GM12865 (cell line): ENCODE measurements at places on chromosomes 4 and X.

- DNase-seq = no peak
These were observed 680.7 kb upstream of the BOD1L1 start for GRCh38 chr4:14308229-14308651.

- DNase-seq = no peak
These were observed 42.2 kb downstream of the NDNF start for GRCh38 chr4:121030131-121030530.

DNA sequence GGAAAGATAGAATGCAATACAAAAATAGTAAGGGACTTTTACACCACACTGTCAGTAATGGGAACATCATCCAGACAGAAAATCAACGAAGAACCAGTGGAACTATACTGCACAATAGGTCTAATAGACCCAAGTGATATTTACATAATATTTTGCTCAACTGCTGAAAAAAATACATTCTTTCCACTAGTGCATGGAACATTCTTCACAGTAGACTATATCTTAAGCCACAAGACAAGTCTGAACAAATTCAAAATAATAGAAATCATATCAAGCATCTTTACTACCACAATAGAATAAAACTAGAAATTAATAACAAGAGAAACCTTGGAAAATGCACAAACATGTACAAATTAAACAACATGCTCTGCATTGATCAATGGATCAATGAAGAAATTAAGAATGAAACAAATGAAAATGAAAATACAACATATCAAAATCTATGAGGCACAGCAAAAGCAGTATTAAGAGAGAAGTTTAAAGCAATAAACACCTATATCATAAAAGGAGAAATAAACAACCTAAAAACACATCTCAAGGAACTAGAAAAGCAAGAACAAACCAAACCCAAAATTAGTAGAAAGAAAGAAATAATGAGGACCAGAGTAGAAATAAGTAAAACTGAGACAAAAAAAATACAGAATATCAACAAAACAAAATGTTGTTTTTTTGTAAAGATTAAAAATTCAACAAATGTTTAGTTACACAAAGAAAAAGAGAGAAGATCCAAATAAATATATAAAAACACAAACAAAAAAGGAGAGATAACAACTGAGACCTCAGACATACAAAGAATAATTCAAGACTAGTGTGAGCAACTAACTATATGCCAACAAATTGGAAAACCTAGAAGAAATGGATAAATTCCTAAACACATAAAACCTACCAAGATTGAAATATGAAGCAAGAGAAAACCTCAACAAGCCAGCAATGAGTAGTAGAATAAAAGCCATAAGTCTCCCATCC lies 51.5 kb upstream of the ANTXR2 start:
- DNase-seq = no peak

- no peak for DNase-seq
These were observed 40.6 kb downstream of the USP26 start for GRCh38 chrX:133056341-133056740.

DNA sequence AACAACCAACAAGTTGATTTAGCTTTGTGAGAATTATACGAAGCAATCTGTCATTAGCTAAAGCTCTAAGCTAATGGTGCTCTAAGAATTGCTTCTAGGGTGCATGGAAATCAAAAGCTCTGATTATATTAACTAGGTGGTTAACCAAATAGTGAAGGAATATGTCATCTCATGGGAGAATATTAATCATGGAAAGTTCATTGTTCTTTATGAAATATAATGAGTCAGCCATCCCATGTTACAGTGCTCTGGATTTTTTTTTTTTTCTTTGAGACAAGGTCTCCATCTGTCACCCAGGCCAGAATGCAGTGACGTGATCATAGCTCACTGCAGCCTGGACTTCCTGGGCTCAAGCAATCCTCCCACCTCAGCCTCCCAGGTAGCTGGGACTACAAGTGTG lies 10.5 kb downstream of the DCAF8L2 start:
- no peak for DNase-seq

- no peak for DNase-seq
These were observed 126.6 kb upstream of the NDST3 start for GRCh38 chr4:117907646-117908045.

GRCh38 chr4:10074767-10075105 lies 41.9 kb downstream of the WDR1 start:
- peak; percentile 9 for DNase-seq

- peak; percentile 76 for DNase-seq
These were observed 31.2 kb downstream of the PHEX start for GRCh38 chrX:22063284-22063683.

GRCh38 chrX:104522386-104522785 lies 43.6 kb upstream of the IL1RAPL2 start:
- no peak for DNase-seq

DNA sequence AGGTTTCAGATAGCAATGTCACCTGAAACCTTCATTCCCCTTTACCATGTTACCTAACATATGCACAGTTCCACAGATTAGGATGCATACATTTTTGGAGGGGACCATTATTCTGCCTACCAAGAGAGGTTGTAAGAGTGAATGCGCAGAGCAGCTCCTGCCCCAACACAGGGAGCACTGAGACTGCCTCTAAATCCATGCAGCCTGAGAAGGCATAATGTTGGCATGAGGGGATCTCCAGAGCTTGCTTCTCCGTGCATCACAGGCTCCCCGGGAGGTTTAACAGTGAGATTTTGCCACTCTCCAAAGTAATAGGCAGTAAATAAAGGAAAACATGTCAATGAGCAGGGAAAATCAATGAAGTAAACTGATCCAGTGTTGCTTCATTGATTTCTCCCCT lies 410.8 kb downstream of the PCDH7 start:
- DNase-seq = no peak

DNA sequence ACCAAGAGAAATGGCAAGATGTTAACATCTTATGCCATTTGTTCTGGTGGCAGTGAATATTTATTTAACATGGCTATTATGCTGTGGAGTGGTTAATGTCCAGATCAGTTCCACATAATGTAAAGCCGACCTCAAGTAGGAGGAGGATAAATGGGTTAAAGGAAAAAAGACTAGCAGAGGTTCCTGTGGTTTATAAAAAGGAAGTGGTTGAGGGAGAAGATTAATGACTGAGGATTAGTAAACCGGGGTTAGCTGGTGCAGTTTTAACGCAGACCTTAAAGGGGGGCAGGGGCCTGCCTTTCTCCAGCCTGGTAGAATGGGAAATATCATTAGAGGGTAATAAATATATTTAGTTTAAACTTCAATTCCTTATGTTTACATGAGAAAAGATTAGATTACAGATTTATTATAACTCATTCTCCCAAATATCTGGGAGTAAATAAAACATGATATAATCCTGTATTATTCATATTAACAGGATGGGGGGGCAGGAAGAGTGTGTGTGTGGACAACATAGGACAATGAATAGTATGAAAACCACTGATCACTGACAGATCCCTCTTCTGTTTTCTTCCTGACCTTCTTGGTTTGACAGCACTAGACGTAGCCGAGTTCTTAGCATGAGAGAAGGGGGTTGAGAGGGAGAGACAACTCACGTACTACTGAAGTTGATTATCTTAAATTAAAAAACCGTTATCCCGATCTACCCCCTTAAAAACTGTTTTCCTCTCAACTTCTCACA lies 124.1 kb upstream of the LIMCH1 start:
- no peak for DNase-seq

GRCh38 chr4:98232202-98232601 lies 29.0 kb upstream of the RAP1GDS1 start:
- DNase-seq = no peak

DNA sequence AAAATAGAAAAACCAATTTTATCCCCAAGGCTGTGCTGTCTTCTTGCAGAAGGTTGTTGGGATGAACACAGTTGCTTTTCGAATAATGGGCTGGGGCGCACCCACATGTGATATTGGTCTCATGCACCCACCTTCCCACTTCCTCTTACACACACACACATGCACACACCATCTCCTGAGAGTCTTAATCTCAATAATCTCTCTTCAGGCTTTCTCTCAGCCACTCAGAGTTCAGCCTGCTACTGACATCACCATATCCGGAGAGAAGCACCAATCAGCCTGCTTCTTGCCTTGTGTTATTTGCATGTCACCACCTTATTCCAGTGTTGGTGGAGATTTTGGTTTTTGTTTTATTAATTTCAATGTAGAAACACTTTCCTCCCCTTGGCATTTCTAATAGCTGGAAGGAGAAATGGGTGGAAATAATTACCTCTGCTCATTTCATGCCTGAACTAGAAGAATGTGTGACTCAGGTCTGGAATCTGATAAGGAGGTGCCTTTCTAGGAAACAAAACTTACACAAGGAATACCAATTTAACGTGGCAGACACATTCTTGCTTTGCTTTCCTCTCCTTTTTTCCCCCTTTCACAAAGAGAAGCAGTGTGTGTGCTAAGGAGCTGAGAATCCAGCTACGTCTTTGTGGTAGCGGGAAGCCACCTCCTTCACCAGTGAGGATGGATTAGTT lies 400.2 kb downstream of the MID1IP1 start:
- peak; percentile 24 for DNase-seq

DNA sequence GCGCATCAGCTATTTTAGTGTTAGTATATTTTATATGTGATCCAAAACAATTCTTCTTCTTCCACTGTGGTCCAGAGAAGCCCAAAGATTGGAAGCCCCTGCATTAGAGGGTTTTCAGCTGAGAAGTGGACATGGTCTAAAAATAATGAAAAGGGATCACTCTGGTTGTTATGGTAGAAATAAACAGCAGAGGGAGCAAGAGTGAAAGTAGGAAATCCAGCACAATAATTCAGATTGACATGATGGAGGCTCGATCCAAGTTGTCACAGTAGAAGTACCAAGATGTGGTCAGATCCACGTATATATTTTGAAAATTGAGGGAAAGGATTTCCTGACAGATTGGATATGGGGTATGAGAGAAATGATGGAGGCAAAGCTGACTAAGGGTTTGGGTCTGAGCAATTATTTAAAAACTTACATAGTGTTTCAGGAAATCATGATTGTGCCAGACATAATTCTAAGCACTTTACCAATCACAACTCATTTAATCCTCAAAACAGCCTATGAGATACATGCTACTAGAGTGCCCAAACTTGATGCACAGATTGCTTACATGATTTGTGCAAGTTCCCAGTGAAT lies 17.0 kb upstream of the TMEM144 start:
- DNase-seq = no peak

- no peak for DNase-seq
These were observed 25.8 kb upstream of the PSAPL1 start for GRCh38 chr4:7460566-7460965.

DNA sequence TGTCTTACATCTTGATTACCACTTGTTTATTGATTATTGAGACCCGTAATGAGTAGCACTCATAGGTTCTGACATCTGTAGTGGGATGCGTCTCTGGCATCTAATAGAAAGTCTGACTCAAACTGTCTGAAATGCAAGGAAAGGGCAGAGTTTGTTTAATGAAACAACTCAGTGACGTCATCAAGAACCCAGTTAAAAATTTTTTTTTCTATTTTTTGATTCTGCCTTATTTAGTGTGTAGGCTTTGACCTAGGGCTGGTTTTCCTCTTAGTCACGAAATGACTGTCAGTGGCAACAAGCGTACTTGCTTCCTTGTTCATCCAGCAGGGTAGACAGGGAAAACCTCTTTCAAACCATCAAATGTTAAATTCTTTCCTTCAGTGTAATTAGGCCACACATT lies 3.1 kb upstream of the CDKL5 start:
- no peak for DNase-seq

GRCh38 chr4:26197018-26197779 lies 123.6 kb upstream of the RBPJ start:
- DNase-seq = peak; percentile 94

- DNase-seq = peak; percentile 56
These were observed 33.8 kb downstream of the RBBP7 start for GRCh38 chrX:16836371-16836770.

DNA sequence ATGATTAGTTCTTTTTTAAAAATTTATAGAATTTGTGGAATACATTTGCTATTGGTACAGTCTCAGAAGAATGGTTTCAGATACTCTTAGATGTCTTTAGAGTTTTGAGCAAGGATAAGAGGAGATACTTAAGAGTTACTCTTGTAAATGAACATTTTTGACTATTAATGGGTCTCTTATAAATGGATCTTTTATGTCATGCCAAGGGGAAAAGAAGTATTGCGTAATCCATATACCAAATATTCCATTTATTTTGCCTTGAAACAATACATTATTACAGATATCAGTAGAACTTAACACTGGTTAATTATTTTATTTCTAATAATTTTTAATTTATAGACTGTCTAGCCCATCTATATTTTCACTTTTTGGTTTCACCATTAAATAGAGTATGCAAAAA lies 17.2 kb upstream of the DCAF4L1 start:
- no peak for DNase-seq

DNA sequence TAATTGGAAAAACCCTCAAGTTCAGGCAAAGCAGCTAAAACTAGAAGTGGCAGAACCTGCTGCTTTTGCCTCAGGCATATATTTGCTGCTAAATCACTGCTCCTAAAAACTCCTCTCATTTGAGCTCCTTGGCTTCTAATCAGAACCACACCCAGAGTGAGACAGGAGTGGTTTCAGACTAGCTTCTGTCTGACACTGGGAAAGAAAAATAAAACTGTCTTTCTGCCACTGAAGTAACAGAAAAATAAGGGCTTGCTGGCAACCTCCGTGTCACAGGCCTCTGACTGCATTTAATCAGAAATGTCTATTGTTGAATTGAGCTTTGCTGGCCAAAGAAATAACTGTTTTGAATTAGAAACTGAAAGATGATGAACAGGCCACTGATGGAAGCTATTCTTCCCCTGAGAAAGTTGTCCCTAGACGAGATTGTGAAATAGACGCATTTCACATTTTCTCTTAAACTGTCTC lies 52.1 kb upstream of the RAP2C start:
- DNase-seq = no peak

GRCh38 chrX:101287402-101287801 lies 3.7 kb downstream of the TAF7L start:
- peak; percentile 36 for DNase-seq

- no peak for DNase-seq
These were observed 1.3 kb downstream of the YTHDC1 start for GRCh38 chr4:68348577-68348976.

- no peak for DNase-seq
These were observed 4.9 kb downstream of the ACSL4 start for GRCh38 chrX:109728173-109728535.

DNA sequence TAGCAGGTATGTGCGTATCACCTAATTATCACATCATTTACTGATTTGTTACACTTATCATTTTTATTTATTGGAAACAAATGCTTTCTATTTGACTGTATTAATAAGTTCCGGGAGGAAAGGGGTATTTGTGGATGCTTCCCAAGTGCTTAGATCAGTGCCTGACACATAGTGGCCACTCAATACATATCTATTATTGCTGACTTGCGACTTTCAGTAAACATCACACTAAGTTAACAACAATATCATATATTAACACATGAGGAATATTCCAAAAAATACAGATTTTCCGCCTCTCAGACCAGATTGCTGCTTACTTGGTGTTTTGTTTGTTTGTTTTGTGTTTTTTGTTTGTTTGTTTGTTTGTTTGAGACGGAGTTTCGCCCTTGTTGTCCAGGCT lies 52.6 kb upstream of the ZFP42 start:
- DNase-seq = no peak
